ENCODE measurements at places on chromosomes 16 and 17. TPM values are rescaled to one million over a fixed set of nuclear protein-coding genes. Genes with fewer than 3 reads are reported as not detected.

Gene ST6GALNAC1
- total RNA-seq, result 3.1 TPM

Gene SPN
- total RNA-seq, result 1.3 TPM

DNA sequence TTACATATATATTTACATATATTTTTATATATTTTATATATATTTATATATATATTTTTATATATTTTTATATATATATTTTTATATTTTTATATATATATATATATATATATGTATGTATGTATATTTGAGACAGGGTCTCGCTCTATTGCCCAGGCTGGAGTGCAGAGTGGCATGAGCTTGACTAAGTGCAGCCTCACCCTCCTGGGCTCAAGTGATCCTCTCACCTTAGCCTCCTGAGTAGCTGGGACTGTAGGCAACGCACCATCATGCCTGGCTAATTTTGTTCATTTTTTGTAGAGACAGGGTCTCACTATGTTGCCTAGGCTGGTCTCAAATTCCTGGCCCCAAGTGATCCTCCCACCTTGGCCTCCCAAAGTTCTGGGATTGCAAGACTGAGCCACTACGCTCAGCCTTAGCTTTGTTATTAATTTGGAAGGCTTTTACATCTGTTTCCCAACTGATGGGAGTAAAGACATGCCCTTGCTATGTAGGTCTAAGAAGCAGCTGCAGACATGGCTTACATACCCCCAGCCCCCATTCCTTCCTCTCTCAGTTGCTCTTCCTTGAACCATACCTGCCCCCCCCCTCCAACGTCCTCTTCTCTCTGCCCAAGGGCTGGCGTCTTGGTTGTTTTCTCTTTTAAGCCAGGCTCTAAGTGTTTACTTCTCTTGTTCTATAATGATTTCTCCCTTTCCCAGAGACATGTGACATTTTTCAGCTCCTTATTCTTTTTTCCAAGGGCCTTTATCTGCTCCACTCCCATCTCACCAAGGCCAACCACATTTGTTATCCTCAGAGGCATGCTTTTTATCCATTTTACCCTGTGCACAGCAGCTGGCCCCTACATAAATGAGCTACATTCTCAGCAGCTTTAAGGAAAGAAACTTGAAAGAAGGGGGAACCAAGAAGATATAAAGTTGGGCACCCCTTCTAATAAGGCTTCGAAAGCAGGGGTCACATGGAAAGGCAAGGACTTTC is 64.2 kb upstream of the ATF7IP2 start:
- DNase-seq, result no peak

GRCh38 chr16:56354746-56355145 is 70.6 kb downstream of the AMFR start:
- no peak for DNase-seq

DNA sequence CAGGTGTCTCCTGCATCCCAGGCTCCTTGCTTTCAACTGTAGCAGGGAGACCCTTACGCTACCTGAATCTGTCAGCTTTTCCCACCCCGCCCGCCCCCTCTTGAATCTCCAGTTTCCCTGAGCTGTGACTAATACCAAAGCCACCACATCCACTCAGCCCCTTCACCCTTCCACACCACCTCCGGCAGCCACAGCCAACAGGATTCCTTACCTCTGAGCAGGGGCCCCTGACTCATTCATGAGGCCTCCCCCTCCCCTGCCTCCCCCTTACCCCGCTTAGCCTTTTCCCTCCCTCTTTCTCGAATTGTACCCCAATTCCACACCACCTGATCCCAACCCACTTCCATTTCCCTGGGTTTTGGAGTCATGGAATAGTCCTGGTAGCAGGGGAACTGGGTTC is 2.3 kb downstream of the STX1B start:
- no peak for DNase-seq

DNA sequence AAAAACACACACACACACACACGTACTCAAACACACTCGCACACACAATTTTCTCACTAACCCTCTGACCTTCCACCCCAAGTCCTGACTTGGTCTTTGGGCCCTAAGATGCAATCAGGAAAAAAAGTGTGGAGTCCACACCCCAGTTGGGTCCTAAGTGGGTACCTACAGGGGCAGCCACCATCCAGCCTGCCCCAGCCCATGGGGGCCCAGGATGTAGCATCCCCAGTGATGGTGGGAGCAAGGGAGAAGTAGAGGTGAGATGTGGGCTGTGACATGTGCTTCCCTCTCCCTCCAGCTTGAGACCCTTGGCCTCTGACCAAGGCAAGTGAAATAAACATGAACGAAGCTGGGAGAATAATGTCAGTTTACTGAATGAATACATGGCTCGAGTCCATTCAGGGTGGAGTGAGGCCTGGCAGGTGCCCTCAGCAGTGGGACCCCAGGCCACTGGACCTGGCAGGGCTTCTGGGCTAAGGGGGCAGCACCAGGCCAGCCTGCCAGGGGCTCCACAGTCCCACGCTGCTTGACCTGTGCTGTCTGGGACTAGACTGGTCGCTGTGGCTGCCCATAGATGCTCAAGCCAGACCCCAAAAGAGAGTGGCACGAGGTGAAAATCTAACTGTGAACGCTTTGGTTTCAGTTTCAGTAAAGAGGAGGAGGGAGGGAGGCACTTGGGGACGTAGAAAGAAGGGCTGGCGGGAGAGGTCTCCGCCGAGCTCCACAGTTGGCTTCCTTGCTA is 73.7 kb downstream of the MRC2 start:
- no peak for DNase-seq

DNA sequence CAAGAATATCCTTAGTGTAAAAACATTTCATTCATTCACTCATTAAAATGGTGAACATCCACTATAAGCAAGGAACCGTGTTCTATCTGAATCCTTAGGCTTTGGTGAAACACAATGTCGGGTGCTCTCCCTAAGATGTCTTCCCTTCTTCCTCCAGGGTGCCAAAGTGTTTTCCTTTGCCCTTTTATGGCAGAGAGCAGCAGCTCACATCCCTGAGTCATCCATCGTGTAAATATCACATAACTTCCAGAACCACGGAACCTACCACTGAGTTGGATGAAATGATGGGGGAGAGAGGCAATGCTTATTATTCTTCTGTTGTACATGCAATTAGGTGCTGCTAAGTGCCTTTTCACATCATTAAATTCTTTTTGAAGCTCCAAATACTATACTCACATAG is 50.2 kb downstream of the DNAH3 start:
- DNase-seq, result no peak

GRCh38 chr17:30677550-30678249 is 146.8 kb downstream of the CRLF3 start:
- DNase-seq, result no peak
